ENCODE measurements at places on chromosomes 3 and 15.

DNA sequence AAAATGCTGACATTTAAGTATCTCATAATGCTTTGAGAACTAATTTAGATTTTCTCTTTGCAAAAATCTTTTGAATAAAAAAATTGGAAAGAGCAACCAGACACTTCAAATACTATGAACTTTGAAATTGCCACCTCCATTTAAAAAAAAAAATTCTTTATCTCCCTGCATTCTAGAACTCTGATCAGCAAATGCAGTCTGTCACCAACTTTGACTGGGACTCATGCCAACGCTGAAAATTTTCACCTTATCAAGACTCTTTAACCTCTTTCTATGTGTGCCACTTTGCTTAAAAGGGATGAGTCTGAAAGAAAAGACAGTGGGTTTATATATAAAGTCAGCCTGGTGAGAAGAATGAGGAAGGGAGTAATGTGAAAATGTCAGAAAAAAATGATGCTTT lies 191.2 kb upstream of the ARPP21 start:
- DNase-seq: no peak

DNA sequence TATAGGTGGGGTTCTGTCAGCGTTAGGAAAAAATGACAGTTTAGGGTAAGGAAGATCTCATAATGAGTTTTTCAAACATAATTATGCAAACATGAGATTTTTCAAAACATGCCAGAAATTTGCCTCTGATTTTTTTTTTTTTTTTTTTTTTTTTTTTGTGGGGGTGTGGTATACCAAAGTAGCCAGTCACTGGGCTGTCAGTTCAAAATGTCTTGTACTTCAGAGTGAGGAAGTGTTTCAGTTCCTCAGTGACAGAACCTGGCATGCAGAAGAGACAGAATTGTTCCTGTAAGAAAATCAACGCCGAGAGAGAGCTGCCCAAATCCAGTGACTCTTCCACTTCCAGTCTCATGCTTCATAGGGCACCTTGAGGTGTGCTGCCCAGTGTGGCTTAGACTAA lies 9.7 kb downstream of the NCBP2 start:
- no peak for DNase-seq

GRCh38 chr3:136075811-136076210 lies 110.3 kb downstream of the PPP2R3A start:
- no peak for DNase-seq

DNA sequence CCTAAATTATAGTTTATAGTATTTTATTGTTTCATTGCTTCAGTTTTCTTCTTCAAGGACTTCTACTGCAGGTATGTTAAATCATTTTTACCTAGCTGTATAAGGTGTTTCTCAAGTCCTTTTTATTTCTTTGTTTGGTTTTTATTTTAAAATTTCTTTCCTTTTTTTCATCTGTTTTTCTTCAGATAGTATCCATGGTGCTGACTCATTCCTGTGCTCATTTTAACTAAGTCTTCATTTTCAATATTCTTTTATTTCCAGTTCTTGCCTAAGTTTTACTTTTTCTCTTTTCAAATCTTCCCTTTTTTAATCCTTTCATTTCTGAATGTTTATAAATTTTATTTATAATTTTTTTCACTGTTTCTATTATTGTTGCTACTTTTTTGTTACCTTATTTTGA lies 42.3 kb upstream of the STIMATE start:
- no peak for DNase-seq

GRCh38 chr3:88997260-88997659 lies 110.2 kb upstream of the EPHA3 start:
- DNase-seq: no peak

- DNase-seq: no peak
Observed at GRCh38 chr3:47440131-47440530, 35.6 kb downstream of the SCAP start.

- no peak for DNase-seq
Observed at GRCh38 chr3:102926618-102927017, 491.8 kb downstream of the ZPLD1 start.

All from renal cortex interstitium (tissue), 15 donors.